ENCODE measurements at places on chromosomes 12 and 14.

DNA sequence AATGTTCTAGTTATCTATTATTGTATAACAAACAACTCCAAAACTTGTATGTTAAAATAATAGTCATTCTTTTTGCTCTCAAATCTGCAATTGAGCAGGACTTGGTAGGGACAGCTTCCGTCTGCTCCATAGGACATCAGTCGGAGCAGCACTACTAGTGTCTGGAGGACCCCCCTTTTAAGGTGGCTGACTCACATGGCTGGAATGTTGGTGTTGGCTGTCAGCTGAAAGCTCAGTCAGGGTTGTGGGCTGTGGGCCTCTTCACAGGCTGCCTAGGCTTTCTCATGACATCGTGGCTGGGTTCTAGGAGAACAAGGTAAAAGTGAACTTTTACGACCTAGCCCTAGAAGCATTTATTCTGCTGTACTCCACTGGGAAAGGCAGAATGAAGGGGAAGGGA, 160.6 kb downstream of the ANO4 start:
- DNase-seq, result no peak

- DNase-seq, result no peak
Observed at GRCh38 chr12:89418228-89418910, 66.1 kb upstream of the DUSP6 start.

- no peak for DNase-seq
Observed at GRCh38 chr12:63985456-63985855, 141.0 kb downstream of the SRGAP1 start.

DNA sequence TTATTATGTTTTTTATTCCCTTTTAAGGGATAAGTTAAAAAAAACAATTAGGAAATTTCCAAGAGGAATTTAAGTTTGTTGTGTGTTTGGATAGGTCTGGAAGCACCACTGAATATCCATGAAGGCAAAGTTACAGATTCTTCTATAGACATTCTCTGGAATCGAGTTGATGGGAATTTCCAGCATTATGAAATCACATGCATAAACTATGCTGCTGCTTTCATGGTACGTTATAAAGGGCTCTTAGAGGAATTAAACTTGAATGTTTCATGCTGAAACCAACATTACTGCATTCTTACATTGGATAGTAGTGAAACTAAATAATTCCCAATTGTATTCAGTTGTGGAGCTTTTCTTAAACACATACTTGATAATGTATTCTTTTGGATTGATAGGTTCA, 21.5 kb upstream of the PTPRQ start:
- DNase-seq, result no peak

DNA sequence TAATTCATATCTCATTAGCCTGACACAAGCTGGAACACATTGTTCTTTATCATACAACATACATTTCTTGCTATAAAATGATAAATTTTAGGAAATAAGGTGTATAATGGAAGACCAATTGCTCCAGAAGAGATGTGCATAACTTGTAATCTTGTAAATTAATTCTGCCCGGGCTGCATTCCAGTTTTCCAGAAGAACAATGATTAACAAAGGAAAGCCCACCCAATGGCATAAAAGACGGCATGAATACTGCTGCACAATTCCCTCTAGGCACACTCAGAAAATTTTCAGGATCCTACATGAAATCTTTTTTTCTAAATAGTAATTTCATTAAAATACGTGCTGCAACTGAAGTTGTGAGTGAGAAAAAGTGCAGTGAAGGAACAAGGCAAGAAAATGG, 137.4 kb upstream of the KRR1 start:
- DNase-seq, result no peak

- DNase-seq, result peak; percentile 92
Observed at GRCh38 chr12:50504798-50505674, at the start of gene DIP2B. TSS of gene DIP2B (plus strand) at chr12:50504985. CDS start at chr12:50505141, 156 bp downstream.

DNA sequence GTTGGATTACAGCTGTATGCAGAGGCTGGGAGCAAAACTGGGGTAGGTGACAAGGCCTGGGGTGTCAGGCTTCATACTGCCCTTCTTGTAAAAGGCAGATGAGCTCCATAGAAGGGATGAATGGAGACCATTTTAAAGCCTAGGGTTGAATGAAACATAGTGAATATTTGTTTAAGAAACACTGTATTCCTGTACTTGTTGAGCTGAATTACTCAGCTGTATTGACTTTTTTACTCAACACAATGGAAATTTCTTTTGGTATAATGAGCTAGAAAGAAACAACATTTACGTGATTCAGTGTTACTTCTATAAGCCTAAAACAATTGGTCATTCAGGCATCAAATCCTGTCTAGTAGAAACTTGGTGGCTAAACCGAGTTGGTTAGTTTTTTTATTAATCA, 14.1 kb downstream of the ATP6V0A2 start:
- DNase-seq, result no peak

GRCh38 chr14:103421556-103421955, 36.3 kb downstream of the MARK3 start:
- no peak for DNase-seq

DNA sequence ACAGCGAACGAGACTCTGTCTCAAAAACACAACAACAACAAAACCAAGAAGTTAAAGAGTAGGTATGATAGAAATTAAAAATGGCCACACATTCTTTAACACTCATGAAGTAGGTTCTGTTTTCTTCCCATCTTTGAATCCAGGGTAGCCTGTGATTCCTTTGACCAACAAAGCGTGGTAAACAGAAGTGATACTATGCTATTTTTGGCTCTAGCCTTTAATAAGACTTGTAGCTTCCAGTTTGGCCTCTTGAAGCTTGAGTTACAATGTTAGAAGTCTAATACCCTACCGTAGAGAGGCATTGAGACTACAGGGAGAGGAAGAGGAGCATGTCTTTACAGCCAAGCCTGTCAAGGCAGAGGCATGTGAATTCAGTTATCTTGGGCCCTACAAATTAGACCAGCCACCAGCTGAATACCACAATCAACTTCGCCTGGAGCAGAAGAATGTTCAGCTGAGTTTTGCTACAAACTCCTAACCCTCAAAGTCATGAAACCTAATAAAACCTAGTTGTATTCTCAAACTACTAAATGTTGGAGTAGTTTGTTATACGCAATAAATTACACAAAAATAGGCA, 4.9 kb upstream of the NEMF start:
- no peak for DNase-seq

- no peak for DNase-seq
Observed at GRCh38 chr12:59833408-59833807, 237.6 kb downstream of the SLC16A7 start.

- no peak for DNase-seq
Observed at GRCh38 chr14:101349108-101349507, 212.2 kb upstream of the DIO3 start.

- DNase-seq, result no peak
Observed at GRCh38 chr14:91729756-91730155, 2.1 kb downstream of the CATSPERB start.

DNA sequence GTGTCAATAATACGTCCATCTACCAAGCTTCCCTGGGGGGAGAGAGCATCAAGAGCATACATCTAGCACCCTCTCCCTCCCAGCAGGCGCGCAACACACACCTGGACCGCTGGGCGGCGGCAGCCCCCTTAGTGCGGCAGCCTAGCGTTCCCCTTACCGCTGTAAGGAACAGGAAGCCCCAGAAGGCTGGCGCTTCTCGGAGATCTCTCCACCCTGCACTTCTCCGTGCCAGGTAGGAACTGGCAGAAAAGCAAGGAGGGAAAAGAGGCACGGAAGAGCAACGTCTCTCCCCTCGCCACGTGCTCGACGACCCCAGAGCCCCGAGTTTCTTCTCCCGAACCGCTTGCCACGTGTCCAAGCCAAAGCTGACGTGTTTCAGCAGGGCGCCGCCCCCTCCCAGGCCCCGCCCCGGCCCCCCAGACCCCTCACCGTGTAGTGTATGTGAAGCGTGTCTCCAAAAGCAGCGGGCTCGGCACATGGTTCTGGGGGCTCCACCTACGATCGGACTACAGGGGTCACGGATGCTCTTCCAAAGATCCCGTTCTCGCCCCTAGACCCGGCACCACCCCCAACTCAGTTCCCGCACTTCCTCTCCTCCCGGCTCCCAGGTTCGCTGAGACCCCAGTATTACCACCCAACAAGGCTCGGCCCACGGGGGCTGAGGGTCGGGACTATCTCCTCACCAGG, 532 bp downstream of the FKBP11 start:
- peak; percentile 11 for DNase-seq

GRCh38 chr14:53048631-53049030, 97.8 kb upstream of the FERMT2 start:
- DNase-seq, result no peak

DNA sequence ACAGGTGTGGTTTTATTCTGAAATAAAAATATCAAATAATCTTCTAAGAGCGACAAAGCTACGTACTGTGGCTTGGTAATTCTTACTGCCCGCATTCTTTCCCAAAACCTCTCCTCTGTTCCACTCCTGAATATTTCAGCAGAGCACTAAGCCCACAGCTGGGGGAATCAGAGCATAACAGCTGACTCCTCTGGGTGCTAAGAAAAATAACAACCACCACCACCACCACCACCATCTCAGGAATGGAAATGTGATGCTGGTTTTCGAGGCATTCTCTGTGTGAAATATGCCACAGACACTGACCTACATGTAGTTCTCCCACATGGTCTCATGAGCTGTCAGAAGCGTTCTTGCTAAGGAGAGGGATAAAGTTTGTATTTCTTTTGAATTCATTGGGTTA, 183.7 kb downstream of the BMP4 start:
- no peak for DNase-seq

GRCh38 chr12:5582018-5582417, 150.1 kb downstream of the NTF3 start:
- no peak for DNase-seq

- peak; percentile 52 for DNase-seq
Observed at GRCh38 chr12:95205685-95206084, 11.6 kb downstream of the FGD6 start.

- DNase-seq, result no peak
Observed at GRCh38 chr12:42780671-42781070, 191.1 kb upstream of the PRICKLE1 start.
